SIG-M5 (cell line): ENCODE measurements at places on chromosomes 5 and 9.

DNA sequence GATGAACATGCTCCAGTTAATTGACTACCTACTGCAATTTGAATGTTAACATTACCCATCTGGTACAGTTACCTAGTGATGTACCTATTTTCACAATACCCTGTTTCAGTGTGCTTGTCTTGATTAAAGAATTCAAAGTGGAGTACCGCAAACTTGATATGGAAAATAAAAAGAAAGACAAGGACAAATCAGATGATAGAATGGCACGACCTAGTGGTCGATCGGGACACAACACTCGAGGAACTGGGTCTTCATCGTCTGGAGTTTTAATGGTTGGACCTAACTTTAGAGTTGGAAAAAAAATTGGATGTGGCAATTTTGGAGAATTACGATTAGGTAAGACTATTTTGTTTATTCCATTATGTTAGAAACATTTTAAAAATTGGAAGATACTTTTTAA is 33.5 kb downstream of the CSNK1G3 start:
- DNase-seq, result no peak

GRCh38 chr5:130479045-130479804 is 575.0 kb downstream of the CHSY3 start:
- no peak for DNase-seq

- no peak for DNase-seq
Measured at GRCh38 chr5:141935538-141935937, 11.9 kb downstream of the DELE1 start.

DNA sequence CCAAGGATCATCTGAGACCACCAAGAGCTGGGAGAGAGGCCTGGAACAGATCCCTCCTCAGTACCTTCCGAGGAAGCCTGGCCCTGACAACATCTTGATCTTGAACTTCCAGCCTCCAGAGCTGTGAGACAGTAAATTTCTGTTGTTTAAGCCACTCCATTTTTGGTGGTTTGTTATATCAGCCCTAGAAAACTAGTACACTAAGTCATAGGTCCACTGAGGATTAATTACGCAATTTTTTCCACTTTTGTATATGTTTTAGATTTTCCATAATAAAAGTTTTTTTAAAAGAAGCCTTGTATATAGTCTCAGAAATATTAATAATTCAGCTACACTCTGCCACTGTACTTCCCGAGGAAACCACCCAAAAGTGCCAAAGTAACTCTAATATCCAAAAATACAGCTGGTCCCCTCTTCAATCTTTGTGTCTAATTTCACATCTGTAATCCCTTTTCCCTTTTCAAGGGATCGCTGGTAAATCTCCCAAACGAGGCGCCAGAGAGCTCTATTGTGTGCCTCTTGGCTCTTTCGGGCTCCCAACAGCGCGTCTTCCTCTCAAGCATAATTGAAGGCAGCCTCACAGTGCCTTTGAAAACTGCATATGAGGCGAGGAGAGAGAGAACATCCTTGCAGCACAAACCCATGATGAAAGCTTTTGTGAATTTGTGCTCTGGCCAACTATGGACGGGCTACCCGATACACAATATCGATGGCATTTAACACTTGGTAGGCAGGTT is 32.7 kb downstream of the PRUNE2 start:
- no peak for DNase-seq

DNA sequence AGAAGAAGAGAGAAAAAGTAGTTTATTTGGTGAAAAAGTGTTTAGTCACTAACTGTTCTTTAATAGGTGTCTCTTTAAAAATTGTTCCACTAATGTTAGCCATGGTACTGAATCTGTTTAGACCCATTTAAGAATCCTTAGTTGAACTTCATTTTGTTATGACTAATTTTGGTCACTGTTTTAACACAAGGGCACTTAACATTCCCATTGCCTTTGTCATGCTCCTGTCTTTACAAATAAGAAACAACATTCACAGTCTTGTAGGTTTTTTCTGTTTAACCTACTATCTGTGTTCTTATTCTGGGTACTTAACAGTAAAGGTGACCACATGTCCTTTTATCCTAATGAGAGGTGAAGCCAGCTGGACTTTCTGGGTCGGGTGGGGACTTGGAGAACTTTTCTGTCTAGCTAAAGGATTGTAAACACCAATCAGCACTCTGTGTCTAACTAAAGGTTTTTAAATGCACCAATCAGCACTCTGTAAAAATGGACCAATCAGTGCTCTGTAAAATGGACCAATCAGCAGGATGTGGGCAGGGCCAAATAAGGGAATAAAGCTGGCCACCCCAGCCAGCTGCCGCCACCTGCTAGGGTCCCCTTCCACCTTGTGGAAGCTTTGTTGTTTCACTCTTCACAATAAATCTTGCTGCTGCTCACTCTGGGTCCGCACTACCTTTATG is 116.7 kb downstream of the WDR70 start:
- no peak for DNase-seq

- DNase-seq, result no peak
Measured at GRCh38 chr5:169100735-169101075, 200.2 kb downstream of the SLIT3 start.

DNA sequence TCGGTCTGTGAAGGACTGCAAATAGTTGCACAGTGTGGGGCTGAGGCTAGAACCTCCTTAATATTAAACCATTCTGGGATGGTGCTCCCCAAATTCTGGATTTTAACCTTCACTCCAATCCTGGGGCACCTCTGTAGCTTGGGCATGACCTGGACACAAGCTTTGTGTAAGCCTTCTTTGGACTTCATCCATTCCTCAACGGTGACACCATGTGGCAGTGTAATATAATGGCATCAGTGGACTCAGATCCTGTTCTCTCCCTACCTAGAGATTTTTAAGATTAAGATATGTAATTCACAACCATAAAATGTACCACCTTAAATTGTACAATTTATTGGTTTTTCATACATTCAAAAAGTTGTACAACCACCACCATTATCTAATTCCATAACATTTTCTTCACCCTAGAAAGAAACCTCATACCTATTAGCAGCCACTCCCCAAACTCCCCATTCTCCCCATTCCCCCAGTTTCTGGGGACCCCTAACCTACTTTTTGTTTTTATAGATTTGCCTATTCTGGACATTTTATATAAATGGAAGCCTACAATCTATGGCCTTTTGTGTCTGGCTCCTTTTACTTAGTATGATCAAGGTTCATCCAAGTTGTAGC is 4.8 kb upstream of the PLGRKT start:
- DNase-seq, result no peak

- no peak for DNase-seq
Measured at GRCh38 chr9:121781145-121781548, 129.7 kb downstream of the DAB2IP start.

GRCh38 chr5:160959804-160960203 is 107.8 kb upstream of the ATP10B start:
- DNase-seq, result no peak
